Pons (tissue), 1 donor: ENCODE measurements at places on chromosomes 5 and 9.

DNA sequence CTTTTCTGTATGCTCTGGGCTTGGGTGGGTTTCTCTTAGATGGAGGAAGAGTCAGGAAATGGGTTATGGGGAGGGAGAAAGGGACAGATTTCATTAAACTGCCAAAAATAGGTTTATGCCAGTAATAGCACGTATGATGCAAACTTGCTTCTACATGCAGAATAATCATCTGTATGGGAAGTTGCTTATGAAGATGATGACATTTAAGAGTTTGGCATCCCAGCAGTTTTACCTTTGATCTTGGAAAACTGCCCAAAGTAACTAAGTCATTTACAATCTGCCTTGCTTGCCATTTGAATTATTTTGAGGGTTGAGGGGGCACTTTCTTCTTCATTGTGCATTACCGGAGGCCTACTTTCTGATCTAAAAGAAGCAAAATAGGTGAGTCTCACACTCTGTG is 282.9 kb upstream of the ANKRD55 start:
- no peak for DNase-seq

- peak; percentile 28 for DNase-seq
These were observed 1.5 kb upstream of the GPRIN1 start for GRCh38 chr5:176611435-176611834.

- peak; percentile 61 for DNase-seq
These were observed 58.6 kb downstream of the DIAPH1 start for GRCh38 chr5:141560151-141560550.

DNA sequence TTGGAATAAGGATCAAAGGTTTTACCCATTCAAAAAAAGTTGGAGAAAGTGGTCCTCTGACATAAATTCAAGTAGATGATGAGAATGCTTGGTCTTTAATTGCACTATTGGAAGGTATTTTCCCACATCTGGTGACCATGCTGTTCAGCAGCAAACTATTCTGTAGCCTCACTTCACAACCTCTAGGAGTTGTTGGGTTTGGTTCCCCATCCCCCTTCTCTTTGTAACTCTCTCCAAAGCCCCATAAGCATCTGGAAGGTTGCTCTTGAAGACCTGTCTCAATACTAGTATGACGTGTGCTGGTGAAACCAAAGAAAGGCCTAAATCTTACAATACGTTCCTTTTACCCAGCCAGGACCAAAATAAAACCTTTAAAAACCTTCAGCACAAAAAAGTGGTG is 8.5 kb downstream of the RGMB start:
- DNase-seq: no peak

DNA sequence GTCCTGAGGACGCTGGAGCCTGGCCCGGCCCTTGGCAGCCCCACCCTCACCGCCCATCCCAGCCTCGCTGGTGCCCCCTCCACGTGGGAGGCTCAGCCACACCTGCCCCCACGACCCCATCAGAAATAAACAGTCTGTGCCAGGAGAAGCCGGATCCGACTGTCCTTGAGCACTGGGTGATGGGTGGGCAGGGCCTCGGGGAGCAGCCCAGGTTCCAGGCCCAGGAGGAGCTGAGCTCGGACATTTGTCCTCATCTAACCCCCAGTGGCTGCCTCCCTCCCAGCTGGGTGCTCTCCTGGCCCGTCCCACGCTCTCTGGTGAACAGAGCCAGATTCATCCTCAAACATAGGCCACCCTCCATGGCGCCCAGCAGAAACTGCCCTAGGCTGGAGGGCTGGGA is 4.6 kb upstream of the PTGDS start:
- DNase-seq: no peak

DNA sequence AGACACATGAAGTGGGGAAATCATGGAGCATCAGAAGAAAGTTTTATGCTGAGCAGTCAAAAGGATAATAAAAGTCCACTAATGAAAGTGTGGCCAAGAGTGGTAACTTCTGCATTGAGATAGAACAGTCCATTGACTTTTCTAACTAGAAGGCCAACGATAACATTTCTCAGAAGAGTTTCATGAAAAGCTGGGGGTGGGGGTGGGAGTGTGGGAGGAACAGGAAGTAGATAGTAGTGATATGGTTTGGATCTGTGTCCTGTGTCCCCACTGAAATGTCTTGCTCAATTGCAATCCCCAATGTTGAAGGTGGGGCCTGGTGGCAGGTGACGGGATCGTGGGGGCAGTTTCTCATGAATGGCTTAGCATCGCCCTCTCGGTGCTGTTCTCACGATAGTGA is 36.2 kb upstream of the SNAPC3 start:
- DNase-seq: no peak

DNA sequence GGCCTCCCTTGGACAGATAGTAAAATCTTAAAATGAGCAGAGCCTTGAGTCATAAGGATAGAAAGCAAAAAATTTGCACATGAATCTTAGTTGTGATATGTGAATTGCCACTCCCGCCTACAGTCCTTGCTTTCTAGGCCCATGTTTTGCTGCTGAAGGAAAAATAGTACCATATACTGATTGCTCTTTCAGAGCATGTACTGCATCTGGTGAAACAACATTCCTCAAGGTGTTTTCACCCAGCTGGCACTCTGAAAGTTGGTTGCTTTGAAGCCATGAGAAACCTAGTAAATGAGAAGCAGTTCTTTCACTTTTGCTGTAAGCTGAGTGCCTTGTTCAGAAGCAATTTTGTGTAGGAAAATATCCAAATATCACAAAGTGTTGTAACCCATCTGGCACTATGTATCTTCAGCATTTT is 10.3 kb downstream of the CDC37L1 start:
- no peak for DNase-seq

DNA sequence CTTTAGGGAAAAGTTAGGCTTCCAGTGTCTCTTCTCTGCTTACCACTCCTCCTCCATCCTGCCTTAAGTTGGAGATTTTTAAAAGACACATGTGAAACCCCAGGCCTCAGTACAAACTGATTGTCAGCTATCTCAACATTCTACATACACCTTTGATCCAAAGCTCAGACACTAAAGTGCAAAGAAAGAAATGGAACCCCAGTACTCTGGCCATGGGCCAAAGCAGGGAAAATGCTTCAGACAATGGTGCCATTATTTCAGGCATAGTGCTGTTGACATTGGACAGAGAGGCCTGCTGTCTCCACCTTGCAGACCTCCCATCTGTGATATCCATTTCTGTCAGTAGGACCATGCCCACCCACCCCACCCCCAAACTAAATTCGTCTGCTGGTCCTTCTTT is 49.1 kb downstream of the G3BP1 start:
- DNase-seq: peak; percentile 78

DNA sequence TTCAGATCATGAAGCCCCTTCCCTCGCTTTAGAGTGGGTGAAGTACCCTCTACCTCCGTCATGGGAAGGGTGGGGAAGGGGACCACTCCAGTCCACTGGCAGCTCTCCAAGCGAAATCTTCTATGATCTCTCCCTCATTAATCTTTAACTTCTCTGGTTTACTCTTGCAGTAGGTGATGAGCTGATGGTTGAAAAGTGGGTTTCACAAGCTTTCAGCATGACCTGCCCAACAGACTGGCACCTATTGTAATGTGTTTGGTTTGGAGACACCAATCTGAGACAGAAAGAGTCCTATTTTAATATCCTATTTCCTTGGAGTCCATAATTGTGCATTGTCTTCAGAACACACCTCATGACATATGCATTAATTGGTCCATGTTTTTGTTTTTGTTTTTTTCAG is 70.8 kb upstream of the TGFBR1 start:
- no peak for DNase-seq

DNA sequence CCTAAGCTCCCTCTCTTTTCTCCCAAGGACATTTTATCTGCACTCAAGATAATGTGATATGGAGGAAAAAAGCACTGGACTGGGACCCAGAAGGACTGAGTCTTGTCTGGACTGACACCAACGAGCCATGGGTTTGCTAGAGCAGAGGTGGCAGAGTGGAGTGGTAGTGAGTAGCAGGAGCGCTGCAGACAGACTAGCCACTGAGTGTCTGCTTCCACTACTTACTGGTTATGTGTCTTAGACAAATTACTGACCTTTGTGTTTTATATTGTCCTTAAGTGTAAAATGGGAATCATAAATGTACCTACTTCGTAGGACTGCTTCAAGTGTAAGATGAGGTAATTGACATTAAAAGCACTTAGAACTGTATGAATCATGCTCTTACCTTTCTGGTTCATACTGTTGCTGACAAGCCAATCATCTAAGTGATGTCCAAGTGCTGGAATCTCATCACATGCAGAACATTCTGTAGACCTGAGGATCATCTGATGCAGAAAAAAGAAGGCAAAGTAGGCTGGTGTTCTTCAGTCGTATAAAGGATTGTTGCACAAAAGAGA is 12.5 kb upstream of the PRLR start:
- no peak for DNase-seq

DNA sequence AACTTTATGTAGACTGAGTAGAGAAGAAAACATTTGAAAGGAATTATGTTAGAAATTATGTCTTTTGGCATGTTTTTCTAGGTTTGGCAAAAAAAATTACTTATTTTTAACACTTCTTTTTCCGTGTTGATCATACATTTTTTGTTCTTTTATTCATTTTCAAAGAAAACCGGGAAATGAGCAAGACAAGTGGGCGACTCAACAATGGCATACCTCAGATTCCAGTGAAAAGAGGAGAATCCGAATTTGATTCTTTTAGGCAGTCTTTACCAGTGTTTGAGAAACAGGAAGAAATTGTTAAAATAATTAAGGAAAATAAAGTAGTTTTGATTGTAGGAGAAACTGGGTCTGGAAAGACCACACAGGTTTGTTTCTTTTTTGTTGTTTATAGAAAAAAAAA is 12.9 kb downstream of the YTHDC2 start:
- no peak for DNase-seq

DNA sequence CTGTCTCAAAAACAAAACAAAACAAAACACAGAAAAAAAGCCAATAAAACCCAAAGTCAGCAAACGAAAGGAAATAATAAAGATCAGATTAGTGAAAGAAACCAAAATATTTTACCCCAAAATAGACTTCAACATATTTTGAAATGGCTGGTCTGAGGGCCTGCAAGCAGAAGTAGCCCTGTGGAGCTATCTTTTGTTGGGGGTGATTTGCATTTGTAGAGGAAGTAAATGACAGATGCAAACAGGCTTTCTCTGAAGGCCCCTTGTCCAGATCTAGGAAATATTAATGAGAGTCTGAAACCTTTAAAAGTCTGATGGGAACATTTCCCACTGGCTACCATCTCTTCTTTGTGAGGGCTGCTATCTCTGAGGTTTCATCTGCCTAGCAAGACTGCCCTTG is 74.0 kb downstream of the GCNT4 start:
- no peak for DNase-seq

- DNase-seq: no peak
These were observed 56.7 kb downstream of the ARHGAP26 start for GRCh38 chr5:142826741-142827492.

GRCh38 chr5:761059-761771 is 23.3 kb downstream of the ZDHHC11B start:
- no peak for DNase-seq

DNA sequence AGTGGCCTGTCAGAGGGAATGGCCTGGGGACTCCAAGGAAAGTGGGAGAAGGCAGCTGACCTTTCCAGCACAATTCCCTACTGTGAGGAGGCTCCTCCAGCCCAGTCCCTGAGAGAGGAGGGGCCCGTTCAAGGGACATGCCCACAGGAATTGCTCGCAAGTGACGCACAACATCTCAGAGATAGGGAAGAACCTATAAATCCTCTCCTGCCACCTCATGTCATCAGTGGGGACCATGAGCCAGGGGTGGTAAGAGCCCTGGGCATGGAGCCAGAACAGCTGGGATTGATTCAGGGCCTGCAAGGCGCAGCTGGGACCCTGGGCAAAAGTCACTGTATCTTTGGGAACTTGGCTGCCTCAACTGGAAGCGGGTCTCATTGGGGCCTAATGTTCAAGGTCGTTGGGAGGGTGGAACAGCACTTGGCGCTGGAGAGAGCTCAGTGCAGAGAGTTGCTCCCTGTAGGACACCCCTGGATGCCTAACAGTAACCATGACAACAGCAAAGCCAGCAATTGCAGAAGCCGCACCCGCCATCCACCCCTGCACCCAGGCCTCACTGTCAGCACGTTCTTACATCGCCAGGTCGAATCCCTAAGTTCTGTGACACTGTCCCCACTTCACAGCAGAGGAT is 41.3 kb upstream of the ORM1 start:
- no peak for DNase-seq

- no peak for DNase-seq
These were observed 120.6 kb downstream of the DAB2IP start for GRCh38 chr9:121771851-121772599.

- DNase-seq: no peak
These were observed 57.8 kb upstream of the LIFR start for GRCh38 chr5:38613992-38614836.

DNA sequence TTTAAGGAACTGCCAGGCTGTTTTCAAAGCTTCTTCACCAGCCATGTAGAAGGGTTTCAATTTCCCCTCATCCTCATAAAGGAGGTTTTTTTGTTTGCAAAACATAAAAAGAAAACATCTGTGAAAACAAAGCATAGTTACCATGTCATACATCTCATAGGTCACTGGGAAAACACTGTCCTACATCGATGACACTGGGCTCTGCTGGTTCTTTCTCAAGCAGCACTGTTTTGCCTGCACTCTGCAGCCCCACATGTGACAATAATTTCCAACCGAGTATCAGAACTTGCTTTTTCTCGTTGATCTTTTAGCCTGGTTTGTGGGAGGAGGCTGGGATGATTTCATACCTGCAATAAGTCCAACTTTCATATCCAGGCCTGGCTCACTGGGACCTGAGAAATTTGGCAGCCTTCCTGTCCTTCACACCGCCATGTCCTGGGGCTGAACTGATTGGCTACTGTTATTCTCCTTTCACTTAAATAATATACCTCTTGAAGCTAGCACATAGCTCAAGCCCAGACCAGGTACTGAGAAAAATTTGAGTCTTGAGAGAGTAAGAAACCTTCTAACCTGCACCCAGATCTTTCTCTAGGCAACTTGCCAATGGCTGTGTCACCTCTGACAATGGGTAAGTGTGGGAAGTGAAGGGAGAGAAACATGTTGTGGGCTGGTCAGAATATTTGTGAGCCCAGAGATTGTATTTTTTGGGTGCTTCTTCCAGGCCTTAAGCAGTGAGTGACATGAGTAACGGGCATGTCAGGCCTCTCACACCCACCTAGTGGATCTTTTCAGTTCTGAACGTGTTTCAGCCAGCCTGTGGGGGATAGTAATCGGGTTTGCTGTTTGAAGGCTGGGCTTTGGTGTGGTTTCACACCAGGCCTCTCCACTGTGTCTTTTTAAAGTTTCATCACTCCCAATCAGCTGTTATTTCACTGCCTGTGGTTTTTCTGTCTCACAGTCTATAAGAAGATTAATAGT is 502.8 kb downstream of the NTRK2 start:
- DNase-seq: no peak

- peak; percentile 32 for DNase-seq
These were observed 26.6 kb downstream of the RUSC2 start for GRCh38 chr9:35516479-35516878.

DNA sequence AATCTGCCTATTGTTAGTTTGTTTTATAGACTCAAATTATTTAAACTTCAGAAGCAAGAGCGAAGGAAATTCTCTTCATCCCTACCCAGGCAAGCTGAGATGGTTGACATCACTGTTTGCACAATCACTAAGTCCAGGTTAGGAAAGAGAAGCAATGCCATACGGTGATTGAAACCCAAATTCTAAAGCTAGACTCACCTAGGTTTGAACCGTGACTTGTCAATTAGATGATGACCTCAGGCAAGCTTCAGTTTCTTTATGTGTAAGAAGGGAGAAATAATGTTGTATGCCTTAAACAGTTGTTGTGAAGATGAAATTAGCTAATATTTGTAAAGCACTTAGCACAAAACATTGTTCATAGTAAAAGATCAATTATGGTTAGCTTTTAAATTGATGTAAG is 96.5 kb upstream of the ANKRD55 start:
- DNase-seq: no peak

- no peak for DNase-seq
These were observed 10.8 kb upstream of the IFNA2 start for GRCh38 chr9:21395778-21396717.
